ENCODE measurements at places on chromosomes 11 and 22.

DNA sequence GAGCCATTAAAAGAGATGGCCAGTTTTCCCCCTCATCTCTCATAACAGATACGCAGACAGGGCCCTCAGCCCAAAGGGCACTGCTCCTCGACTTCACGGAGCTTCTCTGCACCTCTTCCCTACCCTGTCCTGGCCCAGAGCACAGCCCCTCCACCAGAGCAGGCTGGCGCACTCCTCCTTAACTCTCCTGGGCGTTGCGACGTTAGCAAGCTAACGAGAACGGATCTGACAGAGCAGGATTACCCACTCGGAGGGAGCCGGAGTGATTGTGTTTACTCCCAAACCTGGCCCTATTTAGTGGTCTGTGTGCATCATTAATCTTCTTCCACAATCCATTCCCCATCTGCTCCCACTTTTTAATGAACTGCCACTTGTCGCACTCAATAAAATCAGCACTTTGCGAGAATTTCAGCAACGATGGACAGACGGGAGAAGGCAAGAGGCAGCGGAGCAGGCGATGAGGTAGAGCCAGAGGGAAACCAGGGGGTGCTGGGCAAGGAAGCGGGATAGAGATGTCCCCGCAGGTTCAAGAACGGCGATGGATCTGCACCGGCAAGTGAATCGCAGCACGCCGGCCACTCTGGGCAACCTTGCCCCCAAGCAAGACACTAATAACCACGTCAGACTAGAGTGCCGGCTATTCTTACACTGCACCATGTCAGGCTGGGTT is 159.4 kb downstream of the BUD13 start:
- DNase-seq = no peak

- DNase-seq = no peak
These were observed 244.4 kb upstream of the SYN3 start for GRCh38 chr22:33302549-33302948.

- no peak for DNase-seq
These were observed 29.0 kb downstream of the SGSM1 start for GRCh38 chr22:24834845-24835570.

DNA sequence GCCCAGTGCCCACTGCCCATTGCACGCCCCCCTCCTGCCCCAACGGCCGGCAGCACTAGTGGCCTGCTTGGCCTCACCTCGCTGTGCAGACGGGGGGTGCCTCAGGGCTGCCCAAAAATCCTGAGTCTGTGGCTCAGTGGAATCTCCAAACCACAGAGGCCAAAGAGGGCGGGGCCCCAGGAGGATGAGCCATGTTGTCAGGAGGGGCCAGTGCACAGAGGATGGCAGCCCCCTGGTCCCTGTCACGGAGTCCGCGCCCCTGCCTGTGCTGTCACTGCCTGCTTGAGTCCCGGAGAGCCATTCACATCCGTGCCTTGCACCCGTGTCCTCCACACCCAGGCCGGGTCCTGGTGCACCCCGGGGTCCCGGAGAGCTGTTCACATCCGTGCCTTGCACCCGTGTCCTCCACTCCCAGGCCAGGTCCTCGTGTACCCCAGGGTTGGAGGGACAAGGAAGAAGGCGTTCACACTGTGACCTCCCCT is 36.4 kb upstream of the MUC5AC start:
- no peak for DNase-seq

DNA sequence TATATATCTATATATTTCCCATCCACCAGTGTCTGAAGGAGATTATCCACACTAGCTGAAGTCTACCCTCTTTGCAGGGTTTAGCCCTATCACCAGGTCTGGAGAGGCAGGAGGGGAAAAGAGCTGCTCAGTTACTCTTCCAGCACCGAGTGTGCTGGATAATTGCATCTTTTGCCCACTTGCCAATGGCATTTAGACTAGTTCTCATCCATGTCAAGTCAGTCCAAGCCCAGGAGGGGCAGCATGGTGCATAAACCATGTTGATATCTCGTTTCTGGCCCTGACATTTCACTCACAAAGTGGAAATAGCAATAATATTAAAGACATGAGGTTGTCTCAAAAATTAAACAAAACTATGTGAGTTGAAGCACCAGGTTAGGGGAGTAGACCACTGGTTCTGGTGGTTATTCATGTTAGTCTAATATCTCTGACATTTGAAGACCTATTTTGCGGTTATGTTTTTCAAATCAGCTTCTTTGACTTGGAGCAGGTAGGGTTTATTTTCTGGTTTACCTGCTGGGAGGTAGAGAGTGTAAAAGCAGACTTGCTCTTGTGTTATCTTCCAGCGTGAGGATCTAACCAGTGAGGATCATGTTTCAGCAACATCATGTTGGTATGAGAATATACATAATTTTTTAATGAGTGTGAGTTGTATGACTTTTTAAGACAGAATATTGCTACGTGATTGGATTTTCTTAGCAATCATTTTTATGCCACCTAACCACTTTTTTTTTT is 273.2 kb upstream of the KIRREL3 start:
- DNase-seq = no peak

GRCh38 chr22:17944256-17944655 is 80.1 kb downstream of the MICAL3 start:
- DNase-seq = no peak

- no peak for DNase-seq
These were observed 99.3 kb downstream of the TBC1D22A start for GRCh38 chr22:46861468-46862367.

GRCh38 chr22:50684501-50684900 is 11.9 kb downstream of the SHANK3 start:
- no peak for DNase-seq

DNA sequence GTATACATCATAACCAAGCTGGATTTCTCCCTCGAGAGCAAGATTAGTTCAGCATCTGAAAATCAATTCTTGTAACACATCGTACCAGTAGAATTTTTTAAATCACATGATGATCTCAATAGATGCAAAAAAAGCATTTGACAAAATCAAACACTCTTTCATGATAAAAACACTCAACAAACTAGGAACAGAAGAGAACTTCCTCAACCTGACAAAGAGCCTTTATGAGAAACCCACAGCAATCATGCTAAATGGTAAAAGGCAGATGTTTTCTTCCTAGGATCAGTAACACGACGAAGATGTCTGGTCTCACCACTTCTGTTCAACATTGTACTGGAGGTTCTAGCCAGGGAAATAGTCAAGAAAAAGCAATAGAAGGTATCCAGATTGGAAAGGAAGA is 34.1 kb upstream of the TMPRSS4 start:
- DNase-seq = no peak

DNA sequence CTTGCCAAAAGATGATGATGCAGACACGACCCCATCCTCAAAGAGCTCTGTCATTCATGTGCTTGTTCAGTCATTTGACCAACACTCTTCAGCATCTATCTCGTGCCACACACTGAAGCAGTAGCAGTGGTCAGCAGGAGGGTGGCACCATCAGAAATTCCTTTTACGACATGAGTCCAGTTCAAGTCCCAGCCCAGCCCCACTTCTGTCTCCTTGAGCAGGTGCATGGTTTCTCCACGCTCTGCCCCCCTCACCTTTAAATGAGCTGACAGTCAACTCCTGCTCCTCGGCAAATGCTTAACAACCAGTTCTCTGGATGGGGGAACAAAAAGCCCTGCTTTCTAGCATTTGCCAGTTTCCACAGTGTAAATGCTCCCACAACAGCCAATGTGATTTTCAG is 60.9 kb downstream of the SYN3 start:
- no peak for DNase-seq

- peak; percentile 58 for DNase-seq
These were observed 183.2 kb downstream of the MSANTD4 start for GRCh38 chr11:105838668-105839384.

- no peak for DNase-seq
These were observed 9.4 kb upstream of the RASD2 start for GRCh38 chr22:35531202-35531601.

GRCh38 chr22:20076627-20077172 is 3.3 kb upstream of the DGCR8 start:
- no peak for DNase-seq

DNA sequence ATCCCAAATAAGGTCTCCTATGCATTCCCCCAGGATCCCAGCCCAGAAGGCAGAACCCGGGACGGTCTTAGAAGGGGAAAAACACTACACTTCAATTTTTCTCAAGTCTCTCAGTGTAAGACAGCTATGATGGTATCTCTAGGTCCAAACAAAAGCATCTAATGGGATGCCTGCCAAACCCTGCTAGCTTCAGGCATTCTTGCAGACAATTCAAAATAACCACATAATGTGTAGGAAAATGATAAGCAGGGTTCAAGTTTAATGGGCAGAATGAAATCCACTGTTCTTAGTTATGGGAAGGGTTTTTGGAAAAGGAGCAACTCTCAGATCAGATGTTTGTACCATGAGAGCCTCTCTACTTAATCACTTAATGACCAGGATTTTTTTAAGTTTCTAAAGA is 119.8 kb upstream of the ANO1 start:
- peak; percentile 16 for DNase-seq

DNA sequence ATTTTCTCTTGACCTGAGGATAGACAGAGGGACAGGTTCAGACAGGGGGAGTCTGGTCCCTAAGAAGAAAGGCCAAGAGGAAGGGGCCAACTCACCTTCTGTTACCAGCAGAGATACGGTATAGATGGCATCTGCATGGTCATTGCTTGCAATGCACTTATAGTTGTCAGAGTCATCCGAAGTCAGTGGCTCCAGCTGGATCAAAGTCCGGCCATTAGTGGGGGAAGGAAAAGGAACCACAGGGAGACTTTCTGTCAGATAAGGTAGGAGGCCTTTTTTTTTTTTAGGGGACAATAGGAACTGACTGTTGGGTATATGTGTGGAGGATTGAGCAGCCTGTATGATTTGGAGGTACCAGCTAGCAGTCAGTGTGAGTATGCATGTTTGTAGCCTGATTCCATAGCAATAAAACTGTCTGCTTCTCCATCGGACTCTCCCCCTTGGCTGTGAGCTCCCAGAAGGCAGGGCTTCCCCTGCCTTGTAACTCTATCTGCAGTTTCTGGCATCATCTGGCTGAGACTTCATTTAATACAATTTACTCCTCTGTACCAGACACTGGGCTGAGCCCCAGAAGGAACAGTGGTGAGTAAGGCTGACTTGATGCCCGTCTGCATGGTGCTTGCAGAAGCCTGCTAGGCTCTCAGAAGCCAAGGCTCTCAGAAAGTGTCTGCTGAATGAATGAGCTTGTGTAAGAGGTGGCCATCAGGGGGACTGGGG is 5.7 kb downstream of the IGSF22 start:
- no peak for DNase-seq

DNA sequence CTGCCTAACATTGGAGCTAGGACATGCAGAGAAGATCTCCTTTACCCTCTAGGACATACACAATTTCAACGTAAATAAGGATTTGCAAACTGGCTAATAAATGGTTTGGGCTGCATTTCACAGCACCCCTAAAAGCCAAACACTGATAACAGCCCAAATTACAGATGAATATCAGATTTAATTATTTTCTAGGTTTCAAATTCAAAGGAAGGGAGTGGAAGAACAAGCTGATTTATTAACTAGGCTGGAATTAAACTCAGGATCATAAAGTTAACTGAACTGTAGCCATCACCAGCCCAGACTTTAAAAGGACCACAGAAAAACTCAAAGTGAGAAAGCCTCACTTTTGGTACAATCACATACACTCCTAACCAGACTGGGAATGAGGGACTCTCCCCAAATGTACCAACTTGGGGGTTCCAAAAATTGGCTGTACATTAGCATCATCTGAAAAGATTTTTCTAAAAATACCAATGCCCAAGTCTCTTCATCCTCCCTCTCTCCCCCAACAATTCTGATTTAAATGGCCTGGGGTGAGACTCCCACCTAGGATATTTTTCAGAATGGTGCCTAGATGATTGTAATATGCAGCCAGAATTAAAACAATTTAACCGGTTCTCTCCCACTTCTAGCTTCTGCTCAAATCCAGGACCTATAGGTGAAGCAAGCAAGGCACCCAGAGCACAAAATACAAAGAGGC is 43.5 kb downstream of the SYTL2 start:
- no peak for DNase-seq

- DNase-seq = no peak
These were observed 1.1 kb upstream of the ABCG4 start for GRCh38 chr11:119147604-119148333.

DNA sequence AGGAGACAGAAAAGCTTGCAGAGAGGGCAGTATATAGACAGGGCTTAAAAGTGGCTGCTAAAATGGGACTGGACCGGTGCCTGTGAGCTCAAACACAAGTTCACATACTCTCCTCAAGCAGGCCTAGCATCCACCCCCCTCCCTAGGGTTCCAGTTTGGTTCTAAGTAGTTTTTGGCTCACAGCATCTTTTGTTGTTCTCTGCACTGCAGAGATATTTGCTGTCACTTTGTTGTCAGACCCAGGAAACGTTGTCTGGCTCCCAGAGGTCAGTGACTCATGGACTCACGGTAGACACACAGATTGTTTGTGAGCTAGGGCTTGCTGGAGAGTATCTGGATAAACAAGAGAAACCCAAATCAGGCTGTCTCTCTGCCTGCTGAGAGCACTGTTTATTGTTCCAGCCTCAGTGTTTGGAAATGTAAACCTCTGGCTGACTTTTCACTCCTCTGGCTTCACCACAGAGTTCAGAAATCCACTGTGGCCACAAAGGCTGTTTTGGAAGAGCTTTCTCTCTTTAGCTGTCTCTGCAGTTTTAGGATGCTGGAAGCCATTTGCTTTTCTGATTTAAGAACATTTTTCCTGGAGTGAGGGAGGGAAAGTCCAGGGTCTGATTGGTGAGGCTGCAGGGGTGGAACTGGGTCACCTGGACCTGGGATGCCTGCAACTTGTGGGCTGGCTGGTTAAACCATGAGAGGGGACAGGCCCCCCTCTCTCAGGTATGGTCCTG is 303.7 kb upstream of the PLET1 start:
- DNase-seq = peak; percentile 14

DNA sequence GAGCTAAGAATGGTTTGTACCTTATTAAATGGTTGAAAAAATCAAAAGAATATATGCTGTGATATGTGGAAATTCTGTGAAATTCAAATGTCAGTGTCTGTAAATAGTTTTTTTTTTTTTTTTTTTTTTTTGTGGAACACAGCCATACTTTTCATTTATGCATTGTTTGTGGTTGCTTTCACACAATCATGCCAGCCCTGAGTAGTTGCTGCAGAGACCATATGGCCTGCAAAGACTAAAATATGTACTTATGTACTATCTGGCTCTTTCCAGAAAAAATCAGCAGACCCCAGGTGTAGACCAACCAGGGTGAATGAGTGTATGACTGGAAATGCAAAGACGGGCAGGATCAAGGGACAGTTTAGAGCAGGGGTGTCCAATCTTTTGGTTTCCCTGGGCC is 98.3 kb downstream of the PTPRJ start:
- no peak for DNase-seq

DNA sequence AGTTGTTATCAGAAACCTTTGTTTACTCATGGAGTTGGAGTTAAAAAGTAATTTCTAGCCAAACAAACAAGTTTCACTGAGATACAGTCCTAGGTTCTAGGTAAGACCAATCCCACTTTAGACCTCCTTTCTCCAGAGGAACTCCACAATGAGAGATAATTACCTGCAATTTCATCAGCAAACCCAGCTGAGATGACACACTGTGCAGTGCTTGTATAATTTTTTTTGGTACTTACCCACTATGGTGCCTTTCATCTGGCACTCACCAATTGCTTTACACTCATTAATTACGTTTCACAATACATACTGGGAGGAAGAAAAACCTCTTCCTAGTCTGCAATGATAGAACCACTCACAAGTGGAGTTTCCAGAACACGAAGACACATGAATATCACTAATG is 1.8 kb upstream of the MUC15 start:
- DNase-seq = no peak

GRCh38 chr22:24170188-24170587 is 11.1 kb upstream of the SUSD2 start:
- no peak for DNase-seq

All from fibroblast of skin of right biceps (primary cell).